AG09309 (cell line): ENCODE measurements at places on chromosomes 7 and 10.

DNA sequence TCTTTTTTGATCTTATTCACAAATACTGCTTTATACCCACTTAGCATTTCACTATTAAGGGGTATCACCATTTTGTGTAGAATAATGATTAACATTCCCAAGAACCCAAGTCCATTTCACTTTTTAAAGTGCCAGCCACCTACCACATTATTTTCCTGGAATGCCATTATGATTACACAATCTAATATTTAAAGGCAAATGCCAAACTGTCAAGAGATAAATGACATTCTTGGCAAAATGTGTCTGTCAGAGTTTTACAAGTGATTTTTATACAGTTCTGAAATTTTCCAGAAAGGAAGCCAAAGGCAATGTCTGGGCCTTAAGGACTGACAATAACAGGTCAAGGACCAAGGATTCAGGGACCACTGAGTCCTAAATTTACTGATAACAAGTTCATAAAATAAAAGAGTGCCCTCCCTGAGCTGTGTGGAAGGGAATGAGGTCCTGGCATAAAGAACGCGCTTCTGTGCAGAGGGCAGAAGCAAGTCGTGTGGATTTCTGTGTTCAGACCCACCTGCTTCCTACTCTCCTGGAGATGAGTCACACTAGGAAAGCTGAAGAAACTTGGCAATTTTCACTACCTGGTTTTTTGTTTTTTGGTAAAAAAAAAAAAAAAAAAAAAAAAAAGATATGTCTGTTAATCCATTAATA, 66.5 kb downstream of the UBE2H start:
- DNase-seq, result no peak

DNA sequence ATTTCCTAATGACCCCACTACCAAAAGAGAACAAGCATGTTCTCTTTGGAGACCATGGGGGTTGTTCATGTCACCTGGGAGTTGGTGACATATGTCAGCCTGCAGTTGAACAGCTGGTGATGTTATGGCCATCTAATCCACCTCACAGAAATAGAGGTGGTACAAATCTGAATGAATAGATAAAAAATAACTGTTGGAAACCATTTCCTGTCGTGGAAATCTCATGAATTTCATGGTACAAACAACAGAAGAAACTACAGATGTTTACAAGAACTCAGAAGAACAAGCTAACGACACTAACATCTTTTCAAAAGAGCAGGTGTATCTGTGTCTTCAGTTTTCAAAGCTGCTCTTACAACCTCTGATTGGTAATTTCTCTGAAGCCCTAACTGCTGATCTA, 81.3 kb downstream of the RAPGEF5 start:
- DNase-seq, result no peak

- no peak for DNase-seq
These were observed 334.4 kb upstream of the NPVF start for GRCh38 chr7:25562673-25563182.

GRCh38 chr7:129898502-129899160, 54.1 kb downstream of the UBE2H start:
- no peak for DNase-seq

- no peak for DNase-seq
These were observed 16.4 kb downstream of the SEPHS1 start for GRCh38 chr10:13331646-13332045.

DNA sequence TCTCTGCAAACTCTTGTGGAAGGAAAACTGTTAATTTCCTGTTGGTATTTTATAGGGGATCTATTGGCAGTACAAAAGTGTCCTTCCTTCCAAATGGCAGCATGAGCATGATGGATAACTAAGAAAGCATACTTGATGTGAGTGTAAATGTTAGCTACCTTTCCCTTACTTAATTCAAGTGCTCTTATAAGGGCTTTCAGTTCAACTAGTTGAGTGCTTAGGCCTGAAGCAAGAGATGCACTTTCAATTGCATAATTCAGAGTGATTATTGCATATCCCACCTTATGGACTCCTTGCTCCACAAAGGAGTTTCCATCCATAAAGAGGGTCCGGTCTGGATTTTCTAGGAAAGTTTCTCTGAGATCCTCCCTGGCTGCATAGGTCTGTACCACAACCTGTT, 56.3 kb upstream of the CYP2C8 start:
- no peak for DNase-seq

DNA sequence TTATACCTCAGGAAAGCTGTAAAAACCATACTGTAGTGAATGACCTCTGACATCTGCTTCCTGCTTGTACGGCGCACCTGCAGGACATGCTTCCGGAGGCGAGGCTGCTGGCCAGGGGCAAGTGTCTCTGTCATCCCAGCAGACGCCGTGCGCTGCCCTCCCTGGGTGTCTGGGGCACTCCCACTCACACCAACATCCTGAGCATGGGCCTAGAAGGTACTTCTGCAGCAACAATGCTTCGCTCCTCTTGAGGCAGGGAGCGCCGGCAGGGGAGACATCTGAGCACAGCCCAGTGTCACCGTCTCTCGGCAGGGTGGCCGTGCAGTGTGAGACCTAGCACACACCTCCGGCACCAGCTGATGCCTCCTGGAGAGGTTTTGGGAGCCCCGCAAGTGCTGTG, 269.2 kb downstream of the MAD1L1 start:
- DNase-seq, result no peak

- peak; percentile 74 for DNase-seq
These were observed 795.5 kb downstream of the TNS3 start for GRCh38 chr7:46786221-46786954.

DNA sequence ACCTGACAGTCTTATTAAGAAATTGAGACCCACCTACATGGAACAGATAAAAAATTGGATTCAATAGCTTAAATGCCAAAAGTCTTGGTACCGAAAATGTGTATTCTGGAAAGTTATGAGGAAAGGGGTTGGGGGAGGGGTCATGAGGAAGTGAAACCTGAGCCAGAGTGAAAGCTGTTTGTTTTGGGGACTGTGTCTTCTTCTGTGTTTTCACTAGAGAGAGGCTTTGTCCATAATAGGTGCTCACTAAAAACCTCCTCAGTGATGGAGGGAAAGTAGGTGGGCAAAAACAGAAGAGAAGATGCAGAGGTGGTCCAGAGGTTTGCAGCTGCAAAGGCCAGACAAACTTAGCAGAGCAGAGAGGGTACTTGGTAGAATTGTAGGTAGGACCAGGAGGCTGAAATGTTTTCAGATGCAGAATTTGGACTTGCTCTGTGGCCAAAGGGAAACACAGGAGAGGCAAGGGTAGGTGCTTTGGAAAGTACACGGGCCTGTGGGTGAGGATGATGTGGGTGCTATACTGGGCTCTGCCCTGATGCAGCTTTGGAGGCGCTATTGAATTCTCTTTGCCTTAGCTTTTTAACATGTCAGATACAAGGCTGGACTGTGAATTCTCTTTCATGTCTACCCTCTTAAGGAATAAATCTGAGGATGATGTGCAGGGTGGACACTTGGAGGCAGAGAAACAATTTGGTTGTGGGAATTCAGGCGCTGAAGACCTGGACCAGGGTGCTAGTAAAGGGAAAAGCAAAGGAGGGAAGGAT, 254.6 kb downstream of the PTEN start:
- no peak for DNase-seq

DNA sequence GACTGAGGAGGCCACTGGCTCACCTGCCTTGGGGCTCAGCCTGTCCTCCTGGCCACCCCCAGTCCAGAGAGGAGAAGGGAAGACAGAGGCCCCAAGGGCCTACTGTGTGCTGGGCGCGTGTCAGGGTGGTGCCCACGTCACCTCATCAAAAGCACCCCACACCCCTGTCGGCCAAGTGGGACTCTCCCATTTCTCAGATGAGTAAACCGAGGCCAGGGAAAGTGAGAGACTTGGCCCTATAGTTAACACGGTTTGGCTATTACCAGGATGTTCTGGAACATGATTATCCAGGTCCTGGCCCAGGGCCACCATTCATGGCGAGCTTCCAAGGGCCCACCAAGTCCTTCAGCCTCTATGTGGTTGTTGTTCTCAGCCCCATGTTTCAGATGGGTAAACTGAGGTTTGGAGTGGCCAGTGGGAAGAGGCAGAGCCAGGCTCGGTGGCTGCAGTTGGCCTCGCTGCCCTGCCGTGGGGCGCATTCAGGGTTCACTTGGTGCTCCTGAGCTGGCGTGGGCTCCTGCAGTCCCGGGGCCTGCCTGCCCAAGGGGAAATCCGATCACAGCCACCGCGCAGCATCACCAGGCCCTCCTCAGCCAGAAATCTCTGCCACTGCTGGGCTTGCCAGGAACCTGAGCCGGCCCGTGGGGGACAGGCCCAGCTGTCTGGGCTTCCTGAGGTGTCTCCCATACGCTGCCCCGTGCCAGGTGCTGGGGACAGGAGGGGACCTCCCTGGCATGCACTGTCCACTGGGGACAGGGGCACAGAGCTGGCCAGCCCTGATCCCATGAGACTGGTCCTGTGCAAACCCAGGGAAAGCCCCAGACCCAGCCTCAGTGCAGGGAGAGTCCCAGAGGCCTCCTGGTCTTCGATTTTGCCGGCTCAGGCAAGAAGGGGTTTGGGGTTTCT, 117.7 kb upstream of the TNRC18 start:
- DNase-seq, result no peak

GRCh38 chr10:88103576-88103975, 240.2 kb downstream of the PTEN start:
- DNase-seq, result no peak

DNA sequence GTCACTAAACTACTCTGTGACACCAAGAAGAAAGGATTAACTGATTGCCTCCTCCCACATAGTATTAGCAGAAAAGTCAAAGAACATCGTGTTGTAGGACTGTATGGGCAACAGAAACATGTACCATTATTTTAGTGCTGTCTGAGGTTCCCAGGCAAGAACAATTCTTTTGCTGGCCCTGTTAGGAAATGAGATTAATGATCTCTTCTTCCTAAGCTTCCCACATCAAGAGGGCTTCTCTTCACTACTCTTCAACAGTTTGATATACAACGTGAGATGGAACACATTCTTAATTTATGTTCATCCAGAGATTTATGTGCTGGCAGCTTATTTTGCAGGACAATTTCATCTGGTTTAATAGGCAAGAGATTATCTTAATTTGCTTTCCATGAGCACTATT, 219.6 kb downstream of the DOCK4 start:
- no peak for DNase-seq

DNA sequence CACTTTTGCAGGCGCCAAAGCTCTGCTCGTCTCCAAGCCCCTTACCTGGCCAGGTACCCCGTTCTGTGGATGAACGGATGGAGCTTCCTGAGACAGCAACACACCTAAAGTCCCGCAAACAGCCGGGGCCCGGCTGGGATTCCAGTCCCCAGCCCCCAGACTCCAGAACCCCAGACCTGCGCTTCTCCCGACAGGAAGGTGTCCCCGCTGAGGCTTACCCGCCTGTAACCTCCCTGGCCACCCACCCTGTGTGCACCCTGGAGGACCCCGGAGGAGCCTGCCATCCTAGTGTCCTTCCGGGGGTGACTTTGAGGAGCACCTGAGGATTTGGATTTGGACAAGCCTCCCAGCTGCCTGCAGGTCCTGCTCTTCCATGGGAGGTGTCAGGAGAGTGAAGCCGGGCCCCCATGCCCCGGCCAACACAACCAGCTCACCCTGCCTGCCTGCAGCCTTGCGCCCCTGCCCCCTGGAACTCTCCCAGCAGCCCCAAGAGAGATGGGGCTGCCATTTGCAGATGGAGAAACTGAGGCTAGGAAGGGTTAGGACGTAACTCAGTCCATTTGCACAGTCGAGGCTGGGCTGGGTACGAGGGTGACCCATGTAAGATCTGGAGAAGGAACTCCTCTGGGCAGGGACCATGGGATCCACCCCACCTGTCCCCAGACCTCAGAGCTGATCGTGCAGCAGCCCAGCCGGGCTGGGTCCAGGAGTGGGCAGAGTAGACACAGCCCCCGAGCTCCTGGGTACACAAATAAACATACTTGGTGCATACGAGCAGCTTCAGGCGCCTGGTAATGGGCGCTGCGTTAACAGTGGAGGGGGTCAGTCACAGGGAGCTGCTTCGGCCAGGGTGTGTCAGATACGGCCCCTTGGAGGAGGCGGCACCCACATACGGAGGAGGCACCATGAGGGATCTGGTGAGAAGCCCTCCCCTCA, 31.9 kb downstream of the UNCX start:
- DNase-seq, result no peak

DNA sequence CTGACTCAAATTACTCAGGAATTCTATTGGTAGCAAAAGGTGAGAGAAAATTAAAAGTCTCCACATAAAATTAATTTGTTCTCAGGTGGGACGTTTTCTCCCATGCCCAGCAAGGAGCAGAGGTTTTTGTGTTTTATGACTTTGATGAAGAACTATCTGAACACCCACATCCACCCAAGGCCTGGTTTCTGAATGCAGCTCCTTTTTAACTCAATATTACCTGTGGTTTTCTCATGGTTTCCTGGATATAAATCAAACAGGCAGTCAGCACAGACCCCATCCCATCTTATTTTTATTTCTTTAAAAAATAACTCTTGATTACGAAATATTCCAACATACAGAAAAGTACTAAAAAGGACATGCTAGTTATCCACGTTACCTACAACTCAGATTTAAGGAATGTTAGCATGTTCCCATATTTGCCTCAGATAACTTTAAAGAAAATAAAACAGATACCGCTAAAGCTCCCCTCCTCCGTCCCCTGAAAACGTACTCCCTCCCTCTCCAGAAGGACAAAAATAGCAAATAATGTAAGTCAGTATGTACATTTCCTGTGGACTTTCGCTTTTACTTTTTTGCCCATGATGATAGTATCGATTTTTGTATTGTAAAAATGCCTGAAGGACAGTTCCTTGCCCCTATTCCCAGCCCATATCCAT, 43.4 kb downstream of the GLI3 start:
- DNase-seq, result no peak

DNA sequence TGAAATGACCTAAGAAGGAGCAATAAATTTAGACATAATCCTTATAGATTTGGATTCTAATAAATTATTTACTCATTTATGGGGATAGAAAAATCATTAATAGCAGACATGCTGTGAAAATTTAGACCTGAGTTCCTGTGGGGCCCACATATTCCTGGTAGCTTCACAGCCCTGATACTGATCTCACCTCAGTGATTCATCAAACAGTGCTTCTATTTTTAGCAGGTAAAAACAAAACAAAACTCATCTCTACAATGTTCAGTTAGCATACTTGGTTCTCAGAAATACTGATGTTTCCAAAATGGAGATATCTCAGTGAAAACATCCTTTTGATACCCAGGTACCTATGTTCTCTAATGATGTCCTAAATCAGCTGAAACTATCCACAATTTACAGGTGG, 841.1 kb upstream of the SORCS1 start:
- no peak for DNase-seq

- no peak for DNase-seq
These were observed 105.4 kb downstream of the GRM3 start for GRCh38 chr7:86748843-86749719.

GRCh38 chr7:12741951-12742575, 54.6 kb downstream of the ARL4A start:
- DNase-seq, result no peak

GRCh38 chr10:127875916-127876315, 16.8 kb downstream of the CLRN3 start:
- no peak for DNase-seq

DNA sequence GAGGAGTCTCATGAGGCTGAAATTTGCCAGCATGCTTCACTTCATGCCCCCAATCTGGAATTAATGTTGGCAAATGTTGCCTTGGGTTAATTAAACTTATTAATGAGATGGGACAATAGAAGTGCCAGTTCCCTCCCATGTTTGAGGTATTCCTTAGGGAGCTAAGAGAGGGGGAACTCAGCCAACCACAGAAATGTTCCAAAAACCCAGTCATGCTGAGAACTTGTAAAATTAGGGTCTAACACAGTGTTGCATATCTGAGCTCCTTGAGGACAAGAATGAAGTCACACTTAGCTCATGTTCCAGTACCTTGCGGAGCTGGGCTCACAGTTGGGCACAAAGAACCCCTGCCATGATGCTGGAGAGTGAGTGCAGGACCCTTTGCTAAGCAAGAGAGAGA, 89.4 kb downstream of the OAT start:
- DNase-seq, result no peak

- peak; percentile 61 for DNase-seq
These were observed 15.9 kb downstream of the FAM149B1 start for GRCh38 chr10:73183667-73184281.
